RWPE2 (cell line): ENCODE measurements at places on chromosomes 1 and 21.

DNA sequence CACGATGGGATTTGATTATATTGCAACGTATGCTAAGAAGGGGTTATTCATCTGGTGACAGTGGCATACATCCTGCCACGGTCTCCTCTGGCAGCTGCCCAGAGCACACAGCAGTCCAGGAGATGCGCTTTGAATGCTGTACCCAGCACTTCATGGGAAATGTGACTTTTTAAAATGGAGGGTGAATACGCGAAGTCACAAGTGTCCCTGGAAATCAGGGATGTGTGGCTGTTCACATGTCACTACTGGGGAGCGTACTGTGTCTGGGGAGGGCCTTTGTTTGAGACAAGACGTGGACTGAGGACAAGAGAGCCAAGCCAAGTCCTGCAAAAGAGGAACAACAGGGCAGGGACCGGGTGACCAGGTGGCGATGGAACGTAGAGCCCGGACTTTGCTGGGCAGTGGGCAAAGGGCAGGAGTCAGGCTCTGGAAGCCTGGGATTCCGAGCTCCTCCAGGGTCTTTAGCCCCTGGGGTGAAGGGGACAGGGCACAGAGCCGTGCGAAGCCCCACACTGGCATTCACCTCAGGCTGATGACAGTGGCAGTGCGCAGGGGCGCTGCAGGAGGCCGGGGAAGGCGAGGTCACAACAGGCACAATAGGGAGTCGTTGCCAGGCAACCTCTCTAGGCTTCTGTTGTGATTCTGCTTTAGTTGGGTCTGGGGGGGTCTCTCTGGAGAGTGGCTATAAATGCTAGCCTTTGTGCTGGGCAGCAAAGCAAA lies 11.4 kb upstream of the ZBTB21 start:
- no peak for DNase-seq

GRCh38 chr1:113133038-113133437 lies 60.0 kb downstream of the LRIG2 start:
- no peak for DNase-seq

GRCh38 chr1:225428881-225429455 lies 1.1 kb upstream of the LBR start:
- DNase-seq = no peak

DNA sequence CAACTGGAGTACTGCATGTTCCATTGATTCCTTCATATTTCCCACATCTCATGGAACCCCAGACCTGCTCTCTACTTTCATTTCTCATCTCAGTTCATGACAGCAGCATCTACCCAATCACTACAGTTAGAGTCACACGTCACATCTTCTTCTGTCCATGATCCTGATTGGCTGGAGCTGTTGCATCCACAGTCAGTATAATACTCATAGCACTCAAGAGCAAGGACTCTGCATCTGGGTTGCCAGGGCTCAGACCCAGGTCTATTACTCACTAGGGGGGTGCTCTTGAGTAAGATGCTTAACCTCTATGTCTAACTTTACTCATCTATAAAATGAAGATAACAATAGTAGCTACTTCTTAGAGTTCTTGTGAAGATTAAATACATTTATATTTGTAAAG lies 4.4 kb upstream of the XPR1 start:
- no peak for DNase-seq

- no peak for DNase-seq
Measured at GRCh38 chr1:24047110-24047477, 64.8 kb downstream of the MYOM3 start.

- DNase-seq = no peak
Measured at GRCh38 chr1:7333094-7333493, 438.0 kb upstream of the VAMP3 start.

GRCh38 chr1:50419192-50419906 lies 3.9 kb downstream of the DMRTA2 start:
- DNase-seq = no peak

- DNase-seq = no peak
Measured at GRCh38 chr21:29434081-29434480, 135.4 kb downstream of the BACH1 start.

GRCh38 chr1:37655274-37655673 lies 20.6 kb upstream of the RSPO1 start:
- no peak for DNase-seq

DNA sequence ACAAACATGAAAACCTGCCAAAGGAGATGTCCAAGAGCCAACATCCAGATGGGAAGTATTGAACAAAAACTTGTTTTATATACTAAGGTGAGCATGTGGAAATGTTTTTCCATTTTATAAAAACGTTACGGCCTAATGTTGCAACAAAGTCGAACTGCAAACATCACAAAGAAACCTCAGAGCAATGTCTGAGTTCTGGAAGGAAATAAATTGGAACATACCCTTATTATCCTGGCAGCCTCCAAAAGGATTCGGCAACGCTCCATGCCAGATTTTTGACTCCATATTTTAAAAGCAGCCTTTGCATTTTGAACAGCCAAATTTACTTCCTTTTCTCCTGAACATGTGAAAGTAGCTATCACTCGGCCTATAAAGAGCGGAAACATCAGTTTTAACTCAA lies 3.3 kb downstream of the ALDH9A1 start:
- DNase-seq = no peak

DNA sequence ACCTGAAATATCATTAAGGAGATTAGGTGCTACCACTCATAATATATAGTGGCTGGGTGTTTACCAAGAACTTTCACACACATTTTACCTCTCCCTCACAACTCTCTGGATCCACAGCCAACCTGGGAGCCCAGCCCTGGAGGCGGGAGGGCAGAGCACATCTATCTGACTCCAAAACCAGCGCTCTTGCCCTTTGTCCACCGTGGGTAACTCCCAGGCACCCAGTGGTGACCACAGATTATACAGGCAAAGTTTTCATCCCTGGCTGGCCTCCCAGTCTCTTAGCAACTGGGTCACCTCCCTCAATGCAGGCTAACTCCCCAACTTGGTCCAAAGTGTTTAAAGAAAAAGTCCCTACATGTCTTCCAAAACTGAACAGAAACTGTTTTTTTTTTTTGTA lies 2.4 kb downstream of the PAQR7 start:
- DNase-seq = no peak

- peak; percentile 30 for DNase-seq
Measured at GRCh38 chr1:53361541-53361961, 33.7 kb upstream of the LRP8 start.

DNA sequence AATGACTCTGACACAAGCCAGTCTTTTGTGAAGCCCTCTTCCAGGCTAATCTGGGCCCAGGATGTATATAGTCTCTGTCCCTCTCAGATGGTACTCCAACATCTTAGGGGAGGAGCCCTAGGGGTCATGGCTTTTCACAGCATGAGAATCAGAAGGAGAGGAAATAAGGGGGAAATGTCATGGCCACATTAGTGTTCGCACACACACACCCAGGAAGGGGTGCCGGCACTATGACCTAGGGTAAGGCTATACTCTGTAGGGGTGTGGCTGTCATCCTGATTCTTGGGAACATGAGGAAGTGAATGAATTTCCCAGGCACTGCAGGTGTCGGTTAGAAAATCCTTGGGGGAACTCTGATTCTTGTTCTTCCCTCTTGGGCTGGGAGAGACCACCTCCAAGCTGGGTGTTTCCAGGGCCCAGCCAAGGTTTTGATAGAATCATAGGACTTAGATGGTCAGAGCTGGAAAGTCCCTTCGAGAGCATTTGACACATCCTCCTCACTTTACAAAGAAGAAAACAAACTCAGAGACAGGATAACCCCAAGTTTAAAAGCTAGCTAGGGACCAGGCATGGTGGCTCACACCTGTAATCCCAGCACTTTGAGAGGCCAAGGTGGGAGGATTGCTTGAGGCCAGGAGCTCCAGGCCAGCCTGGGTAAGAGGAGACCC lies 22.0 kb downstream of the GFI1 start:
- DNase-seq = no peak

- DNase-seq = no peak
Measured at GRCh38 chr1:161070761-161071160, 1.1 kb upstream of the ARHGAP30 start.

GRCh38 chr1:11813021-11813420 lies 7.0 kb downstream of the CLCN6 start:
- DNase-seq = no peak

GRCh38 chr1:224859651-224860050 lies 69.8 kb upstream of the DNAH14 start:
- no peak for DNase-seq

GRCh38 chr1:100614570-100614969 lies 76.6 kb downstream of the GPR88 start:
- no peak for DNase-seq

- no peak for DNase-seq
Measured at GRCh38 chr21:25054689-25055088, 552.6 kb downstream of the MRPL39 start.

GRCh38 chr1:112508278-112509004 lies at the start of gene WNT2B:
TSS of gene WNT2B (plus strand) at chr1:112508965. CDS start at chr1:112509263, 298 bp downstream.
- no peak for DNase-seq

DNA sequence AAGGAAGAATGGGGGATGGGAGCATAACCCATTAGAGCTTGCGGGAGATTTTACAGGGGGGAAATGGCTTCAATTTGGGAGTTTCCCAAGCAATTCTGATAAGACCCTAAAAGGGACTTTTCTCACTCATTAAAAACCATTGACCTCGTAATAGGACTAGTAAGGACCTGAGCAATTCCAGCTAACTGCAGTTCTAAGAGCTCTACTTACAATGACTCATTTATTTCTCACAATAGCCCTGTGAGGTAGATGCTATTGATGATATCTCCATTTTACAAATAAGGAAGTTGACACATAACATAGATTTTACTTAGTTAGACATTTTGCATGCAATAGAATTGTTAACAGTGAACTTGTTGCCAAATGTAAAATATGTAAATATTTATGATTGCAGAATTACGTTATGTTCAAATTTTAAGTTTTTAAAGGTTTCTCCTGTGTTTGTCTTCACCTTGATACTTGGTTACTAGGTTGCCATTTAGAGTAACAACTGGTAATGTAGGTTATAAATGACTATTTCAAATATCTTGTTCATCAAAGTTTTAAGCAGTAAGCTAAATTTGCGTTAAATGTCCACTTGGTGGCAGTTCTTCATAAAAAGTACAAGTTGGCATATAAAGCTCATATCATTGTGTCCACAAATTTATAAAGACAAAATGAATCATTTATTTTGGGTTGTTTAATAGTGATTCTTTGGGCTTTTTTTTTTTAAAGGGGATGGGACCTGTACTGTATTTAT lies 182.0 kb downstream of the PLA2G4A start:
- no peak for DNase-seq

- no peak for DNase-seq
Measured at GRCh38 chr21:35911412-35912191, 148.7 kb downstream of the SETD4 start.

DNA sequence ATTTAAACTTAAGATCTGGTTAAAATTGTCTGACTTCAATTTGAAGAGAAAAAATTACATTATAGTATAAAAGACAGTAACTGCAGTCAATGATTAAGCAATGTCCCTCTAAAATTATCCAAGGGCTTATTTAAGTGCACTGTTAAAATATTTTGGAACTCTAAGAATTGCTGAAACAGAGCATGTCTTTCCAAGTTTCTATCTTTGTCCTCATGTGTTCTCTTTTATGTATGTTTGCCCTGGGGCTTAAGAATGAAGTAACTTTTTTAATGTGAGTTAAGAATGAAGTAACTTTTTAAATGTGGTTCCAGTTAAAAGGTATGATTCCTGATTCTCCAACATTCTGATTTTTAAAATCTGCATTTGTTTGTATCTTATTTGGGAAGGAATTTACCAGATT lies 69.0 kb upstream of the MARK1 start:
- DNase-seq = no peak

DNA sequence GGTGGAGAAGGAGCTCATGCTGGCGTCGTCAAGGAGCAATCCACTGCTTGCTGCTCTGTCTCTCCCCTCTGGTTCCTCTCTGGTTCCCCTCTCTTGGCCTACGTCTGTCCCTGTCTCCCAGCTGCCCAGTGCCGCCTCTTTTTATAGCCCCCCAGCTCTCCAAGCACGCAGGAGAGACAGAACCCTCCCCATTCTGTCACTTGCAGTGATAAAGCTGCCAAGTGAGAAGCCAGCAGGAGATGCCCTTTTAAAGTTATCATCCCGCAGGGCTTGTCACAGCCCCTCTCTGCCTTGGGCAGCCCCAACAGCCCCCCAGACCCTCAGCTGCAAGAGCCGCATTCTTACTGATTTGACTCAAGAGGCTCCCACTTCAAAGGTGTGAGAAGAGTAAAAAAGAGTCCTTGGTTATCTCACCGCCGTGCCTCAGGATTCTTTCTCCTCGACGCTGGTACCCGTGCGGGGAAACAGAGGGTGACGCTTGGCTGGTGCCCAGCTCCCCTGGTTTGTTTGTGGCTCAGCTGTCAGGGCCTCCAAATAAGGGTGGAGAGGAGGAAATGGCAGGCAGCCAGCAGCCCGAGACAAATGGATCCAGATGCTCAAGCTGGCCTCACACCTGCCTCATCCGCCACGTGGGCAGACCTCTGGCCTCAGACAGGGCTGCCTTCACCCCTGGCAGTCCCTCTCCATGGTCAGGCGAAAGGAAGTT lies at the start of gene NPPA:
TSS of gene NPPA (minus strand) at position 117 of the 706 bp plus-strand sequence. CDS start at position 18, 99 bp downstream.
- DNase-seq = no peak

DNA sequence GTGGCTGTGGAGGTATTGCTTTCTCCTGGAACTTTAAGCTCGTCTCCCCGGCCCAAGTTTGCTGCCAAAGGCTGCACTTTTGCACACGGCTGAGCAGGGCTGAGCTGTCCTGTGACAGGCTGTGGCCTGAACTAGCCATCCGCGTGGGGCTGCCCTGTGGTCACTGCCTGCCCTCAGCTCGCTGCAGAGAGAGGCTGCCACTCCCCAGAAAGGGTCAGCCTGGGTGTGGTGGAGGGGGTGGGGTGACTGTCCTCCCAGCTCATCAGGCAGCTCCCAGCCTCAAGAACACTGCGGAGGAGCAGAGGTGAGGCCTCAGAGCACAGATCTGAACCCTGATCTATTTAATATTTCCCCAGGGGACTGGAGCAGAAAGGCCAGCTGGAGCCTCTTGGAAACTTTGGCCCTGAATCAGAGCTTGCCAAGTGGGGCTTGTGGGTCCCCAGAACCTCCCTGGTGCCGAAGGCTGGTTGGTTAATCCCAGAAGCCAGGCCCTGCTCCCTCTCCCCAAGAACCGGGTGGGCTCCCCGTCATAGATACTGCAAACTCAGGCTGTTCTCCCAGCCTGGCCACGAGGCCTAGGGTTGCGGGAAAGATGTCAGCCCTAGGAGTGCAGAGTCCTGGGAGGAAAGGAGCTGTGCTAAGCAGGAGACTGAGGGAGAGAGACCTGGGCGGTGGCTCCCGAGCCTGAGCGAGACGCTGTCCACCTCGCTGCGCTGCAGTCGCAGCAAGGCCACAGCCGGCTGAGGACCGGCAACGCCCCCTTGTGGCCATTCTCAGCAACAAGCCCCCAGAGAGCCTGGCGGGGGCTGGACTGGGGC lies 125.1 kb upstream of the IPO9 start:
- DNase-seq = peak; percentile 73

DNA sequence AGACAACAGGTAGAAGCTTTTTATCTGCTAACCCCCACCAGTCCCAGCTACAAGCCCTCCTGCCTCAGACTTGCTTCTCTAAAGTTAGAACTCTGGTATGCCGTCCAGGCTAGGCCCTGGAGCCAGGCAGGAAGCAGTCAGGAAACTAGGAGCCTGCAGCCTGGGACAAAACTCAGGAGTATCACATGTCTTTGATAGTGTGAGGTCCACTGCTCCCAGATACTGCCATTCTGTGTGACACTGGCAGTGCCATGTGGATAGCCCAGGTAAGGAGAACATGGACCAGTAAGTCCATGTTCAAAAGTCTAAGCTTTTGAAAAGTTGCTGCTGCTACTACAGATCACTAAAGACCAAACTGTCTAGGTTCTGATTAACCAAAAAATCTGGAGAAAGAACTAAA lies 45.4 kb downstream of the NPHS2 start:
- DNase-seq = no peak
